Sigmoid colon (tissue), 7 donors: ENCODE measurements at places on chromosomes 7 and 10.
A peak's percentile ranks its signal among the peaks of the same experiment; 100 is the strongest.

GRCh38 chr10:119237722-119238436, 30.5 kb downstream of the GRK5 start:
- DNase-seq: no peak

DNA sequence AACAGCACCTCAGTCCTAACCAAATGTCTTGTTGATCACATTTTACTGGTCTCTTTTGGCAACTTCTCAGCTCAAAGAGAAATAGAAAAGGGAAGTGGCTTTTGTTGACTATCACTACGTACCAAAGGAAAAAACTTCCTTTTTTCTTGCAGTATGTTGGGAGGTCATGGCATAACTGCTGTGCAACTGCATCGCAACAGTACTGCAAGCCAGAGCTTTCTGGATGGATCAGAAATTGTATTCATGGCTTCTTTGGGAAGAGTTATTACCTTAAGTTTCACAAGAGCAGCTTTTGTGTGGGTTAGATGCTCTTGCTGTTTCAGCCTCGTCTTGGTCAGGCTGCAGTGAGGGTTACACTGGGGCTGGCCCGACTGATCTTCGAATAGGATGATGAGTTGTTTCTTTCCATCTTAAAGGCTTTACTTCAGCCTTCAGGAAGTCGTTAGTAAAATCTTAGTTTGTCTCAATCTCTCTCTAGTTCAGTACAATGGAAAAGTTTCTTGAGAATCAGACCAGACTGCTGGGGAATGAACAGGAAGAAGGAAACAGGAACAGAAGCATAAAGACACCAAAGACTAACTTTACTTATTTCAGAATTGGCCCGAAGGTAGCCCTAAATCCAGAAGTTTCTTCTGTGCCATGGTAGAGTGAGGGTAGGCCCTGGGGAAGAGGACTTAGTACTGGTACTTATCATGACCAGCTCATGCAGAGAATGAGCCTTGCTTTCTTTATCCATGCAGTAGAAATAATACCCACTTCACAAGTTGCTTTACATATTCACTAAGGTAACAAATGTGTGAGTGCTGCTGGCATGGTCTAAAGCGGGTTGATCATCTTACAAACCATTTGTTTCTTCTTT, 153.6 kb downstream of the CELF2 start:
- no peak for DNase-seq

GRCh38 chr7:2104107-2104710, 128.5 kb downstream of the MAD1L1 start:
- DNase-seq: peak; percentile 97

- DNase-seq: no peak
Measured at GRCh38 chr10:62852961-62853702, 37.0 kb upstream of the EGR2 start.

- no peak for DNase-seq
Measured at GRCh38 chr10:32577448-32577847, 131.5 kb downstream of the CCDC7 start.

DNA sequence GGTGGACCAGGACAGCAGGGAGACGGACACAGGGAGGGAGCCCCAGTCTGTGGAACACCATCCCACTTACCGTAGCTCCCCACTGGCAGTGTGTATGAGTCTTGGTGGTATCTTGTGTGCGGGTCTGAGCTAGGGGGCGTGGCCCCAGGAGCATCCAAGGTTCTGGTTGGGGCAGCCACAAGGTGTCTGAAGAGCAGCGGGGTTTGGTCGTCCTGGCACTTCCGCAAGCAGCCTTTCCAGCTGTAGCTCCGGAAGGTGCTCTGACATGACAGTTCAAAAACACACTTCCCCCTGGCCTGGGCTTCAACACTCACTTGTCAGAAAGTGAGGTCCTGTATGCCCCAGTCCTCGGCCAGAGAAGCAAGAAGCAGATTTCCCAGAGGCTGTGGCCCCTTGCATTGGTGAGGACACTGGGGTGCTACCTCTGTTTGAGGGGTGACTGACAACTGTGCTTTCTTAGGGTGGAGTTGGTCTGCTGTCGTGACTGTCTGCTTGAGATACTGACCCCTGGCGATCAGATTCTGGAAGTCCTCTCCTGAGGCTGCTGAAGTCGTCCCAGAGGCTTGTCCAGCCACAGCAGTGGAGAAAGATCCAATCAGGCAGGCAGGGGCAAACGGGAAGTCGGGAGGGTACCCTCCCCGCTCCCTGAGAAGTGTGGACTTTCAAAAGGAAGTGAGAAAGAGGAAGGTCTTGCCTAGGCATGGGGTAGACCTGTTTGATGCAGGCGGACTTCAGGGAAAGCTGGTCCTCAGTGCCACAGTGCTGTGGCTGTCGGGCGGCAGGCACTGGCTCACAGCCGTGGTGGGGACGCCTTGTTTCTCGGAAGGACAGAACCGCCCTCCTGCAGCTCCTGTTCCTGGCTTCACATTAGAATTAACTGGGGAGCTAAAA, 51.4 kb upstream of the PFKFB3 start:
- DNase-seq: peak; percentile 82

GRCh38 chr7:97845622-97846203, 26.5 kb downstream of the ASNS start:
- no peak for DNase-seq

DNA sequence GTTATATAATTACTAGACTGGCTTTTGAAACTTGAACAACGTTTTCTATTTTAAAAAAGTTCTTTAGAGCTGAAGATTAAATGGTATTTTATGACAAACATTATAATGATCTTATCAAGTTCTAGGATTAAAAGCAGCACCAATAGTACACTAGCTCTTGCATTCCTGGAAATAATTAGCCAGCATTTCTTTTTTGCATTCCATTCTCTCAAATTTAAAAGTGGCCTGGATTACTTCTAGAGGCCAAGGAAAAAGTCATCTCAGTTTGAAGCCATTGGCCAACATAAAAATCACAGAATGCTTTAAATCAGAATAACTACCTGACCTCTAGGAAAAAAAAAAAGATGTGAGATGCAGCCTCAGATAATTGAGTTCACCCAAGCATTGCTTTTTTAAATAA, 1326.4 kb upstream of the SORCS1 start:
- no peak for DNase-seq

- no peak for DNase-seq
Measured at GRCh38 chr7:96614154-96614867, 95.3 kb downstream of the SEM1 start.

DNA sequence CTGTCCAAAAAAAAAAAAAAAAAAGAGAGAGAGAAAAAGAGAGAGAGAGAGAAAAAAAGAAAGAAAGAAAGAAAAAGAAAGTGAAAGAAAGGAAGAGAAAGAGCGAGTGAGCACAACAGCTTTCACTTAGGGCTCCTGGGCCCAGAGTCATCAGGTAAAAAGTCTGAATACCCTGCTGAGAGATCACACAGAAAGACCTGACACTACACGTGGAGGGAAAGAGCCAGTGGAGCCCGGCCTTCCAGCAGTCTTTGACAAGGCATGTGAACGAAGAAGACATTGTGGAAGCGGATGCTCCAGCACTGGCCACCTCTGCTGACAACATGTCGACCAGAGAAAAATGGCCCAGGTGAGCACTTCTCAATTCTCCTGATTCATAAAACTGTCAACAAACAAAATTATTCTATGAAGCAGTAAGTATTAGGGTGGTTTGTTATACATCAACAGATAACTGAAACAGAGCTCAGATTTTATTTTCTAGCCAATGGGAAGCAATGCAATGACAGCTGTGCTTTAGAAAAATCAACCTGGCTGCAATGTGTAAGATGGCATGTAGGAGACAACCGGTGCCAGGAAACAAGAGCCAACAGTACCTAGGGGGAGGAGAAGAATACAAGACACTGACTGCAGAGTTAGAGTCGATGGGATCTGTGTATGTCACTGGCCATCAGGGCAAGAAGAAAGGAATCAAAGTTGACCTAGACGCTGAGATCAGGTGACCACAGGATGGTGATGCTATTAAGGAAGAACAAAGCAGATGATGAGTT, 4.4 kb downstream of the RNF216 start:
- DNase-seq: peak; percentile 50

DNA sequence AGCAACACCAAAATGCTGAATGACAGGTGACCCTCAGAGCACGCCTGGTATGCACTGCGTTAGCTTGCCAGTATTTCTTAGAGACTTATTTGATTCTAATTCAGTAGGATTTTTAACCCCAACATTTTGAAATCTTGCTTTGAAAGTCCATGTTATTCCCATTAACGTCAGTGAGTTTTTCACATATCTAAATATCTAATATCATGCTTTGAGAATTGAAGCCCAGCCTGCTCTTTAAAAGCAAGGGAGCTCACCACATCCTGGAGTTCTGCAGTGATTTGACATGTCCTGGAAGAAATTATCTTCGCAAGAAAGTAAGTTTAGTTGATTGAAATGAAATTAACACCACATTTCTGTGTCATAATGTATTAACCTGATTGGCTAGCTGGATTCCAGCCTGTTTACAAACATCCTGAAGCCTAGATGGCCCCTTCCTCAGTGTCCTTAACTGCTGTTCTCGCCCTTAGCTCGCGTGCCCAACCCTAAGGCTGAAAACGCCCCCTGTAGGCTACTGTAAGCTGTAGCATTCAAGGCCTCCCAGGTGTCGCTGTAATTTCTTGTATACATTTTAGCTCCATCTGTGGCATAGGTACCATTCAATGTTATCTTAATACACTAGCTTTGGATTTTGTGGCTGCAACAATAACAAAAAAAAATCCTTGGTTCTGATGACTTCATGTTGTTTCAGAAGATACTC, 191.5 kb downstream of the MGMT start:
- no peak for DNase-seq

DNA sequence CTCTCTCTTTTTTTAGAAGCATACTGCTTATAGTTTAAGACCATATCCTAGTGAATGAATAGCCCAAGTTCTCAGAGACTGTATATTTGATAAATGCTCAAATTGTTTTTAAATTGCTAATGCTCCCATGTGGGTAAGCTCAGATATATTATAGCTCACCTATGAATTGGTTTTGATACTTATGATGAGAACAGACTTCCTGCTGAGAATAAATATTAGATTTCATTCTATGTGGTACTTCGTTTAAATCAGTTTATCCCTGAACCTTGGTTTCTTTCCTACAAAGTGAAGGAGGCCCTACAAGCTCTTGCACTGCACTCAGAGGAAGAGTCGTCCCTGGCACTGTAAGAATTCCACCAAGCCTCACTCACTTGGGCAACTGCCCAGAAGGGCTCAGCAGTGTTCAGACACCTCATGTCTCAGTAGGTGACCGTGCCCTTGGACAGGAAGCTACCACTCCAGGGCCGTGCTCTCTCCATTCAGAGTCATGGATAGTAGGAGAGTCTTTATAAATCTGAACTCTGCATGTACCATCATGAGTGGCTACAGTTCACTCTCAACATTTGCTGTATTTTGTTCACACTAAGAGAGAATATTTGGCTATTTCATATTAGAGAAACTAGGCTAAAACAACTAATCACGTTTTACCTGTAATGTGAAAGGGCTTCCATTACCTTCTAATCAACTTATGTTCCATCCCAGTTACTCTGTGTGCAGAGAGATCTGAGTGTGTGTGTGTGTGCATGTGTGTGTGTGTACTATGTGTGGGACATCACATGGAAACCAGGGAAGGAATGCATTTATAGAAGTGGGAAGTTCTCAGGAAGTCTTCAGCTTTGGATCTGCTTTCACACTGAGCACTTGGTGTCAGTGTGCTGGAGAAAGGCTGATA, 93.8 kb downstream of the PTPRE start:
- DNase-seq: peak; percentile 28

GRCh38 chr10:59561477-59562121, 148.1 kb downstream of the SLC16A9 start:
- no peak for DNase-seq

DNA sequence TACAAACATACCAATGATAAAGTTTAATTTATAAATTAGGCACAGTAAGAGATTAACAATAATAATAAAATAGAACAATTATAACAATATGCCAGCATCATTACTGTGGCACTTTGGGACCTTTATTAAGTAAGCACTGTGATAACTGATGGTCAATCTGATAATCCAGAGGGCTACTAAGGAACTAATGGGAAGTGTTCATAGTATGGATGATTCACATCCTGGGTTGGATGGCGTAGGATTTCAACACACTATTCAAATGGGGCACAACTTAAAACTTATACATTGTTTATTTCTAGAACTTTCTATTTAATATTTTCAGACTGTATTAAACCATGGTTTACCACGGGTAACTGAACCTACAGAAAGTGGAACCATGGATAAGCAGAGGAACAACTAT, 90.8 kb downstream of the KIF20B start:
- no peak for DNase-seq

DNA sequence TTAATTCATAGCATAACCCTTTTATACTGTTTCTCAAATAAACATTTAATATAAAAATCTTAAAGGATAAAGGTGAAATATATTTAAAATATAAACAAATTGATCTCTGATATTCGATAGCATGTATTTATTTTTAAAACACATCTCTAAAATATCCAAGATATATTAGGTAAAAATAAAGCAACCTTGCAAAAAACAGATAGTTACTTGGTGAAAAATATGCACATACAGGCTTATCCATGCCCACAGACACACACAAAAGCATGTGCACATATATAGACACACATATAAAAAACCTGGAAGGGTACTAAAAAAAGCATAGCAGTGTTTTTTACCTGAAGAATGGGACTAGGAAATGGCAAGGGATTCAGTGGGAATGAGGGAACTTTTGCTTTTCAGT, 19.8 kb downstream of the POT1 start:
- DNase-seq: no peak

- DNase-seq: no peak
Measured at GRCh38 chr10:35887685-35888084, 245.6 kb upstream of the FZD8 start.

DNA sequence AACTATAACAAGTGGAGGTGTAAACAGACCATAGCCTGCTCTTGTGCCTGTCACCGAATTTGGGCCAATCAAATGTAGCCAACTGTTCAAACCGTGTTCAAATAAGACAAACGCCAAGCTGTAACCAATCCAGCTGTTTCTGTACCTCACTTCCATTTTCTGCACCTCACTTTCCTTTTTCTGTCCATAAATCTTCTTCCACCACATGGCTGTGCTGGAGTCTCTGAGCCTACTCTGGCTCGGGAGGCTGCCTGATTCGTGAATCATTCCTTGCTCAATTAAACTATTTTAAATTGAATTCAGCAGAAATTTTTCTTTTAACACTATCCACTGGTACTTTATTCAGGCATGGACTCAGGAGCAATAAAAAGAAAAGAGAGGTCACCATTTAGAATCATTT, 29.9 kb upstream of the COL1A2 start:
- DNase-seq: no peak

- no peak for DNase-seq
Measured at GRCh38 chr10:49519717-49520116, 19.2 kb downstream of the ERCC6 start.

- DNase-seq: no peak
Measured at GRCh38 chr7:104814126-104814525, 199.9 kb upstream of the KMT2E start.

DNA sequence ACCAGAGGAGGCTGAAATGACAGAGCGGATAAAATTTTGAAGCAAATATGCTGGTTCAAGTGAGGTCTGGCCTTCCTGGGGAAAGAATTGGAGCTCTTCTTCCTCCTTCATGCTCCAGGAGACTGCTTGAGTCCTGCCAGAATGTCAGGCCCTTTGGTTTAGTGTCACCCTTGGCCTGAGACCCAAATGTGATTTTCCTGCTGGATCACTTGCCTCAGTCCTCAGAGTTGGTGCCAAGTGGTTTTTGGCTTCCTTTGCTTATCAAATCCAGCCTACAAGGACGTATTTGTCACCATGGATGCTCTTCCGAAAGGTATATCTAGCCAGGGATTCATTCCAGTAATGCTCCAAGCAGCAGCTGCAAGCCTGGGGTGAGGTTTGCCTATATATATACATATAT, 118.4 kb downstream of the PLPP4 start:
- no peak for DNase-seq
